Esophagus muscularis mucosa (tissue), 4 donors: ENCODE measurements at places on chromosomes 3 and 15. TPM values are rescaled to one million over a fixed set of nuclear protein-coding genes. Genes with fewer than 3 reads are reported as not detected.

GRCh38 chr3:126646674-126647073 lies 8.2 kb downstream of the TXNRD3 start:
- DNase-seq, result no peak

Gene TTC21A
- 8.6 TPM for total RNA-seq

- no peak for DNase-seq
Observed at GRCh38 chr3:186598108-186598784, 14.6 kb upstream of the AHSG start.

DNA sequence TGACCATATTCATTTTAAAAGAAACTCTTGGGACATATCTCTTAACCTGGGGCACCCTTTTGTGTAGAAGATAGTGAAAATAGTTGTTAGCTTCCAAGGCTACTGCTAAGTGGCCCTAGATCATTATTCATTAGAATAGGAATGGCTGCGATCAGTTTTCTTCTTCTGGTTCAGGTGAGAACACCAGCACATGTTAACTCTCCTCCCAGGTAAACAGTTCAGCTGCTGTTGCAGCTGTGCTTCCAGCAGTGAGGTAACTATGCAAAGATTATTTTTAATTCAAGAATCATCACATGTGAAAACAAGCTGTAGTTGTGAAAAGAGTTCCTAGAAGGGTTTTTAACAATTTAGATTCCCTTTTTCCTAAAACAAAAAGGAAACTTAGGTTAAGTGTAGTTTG lies 43.3 kb downstream of the ZPLD1 start:
- no peak for DNase-seq

- DNase-seq, result peak; percentile 68
Observed at GRCh38 chr15:60626051-60626450, 147.1 kb upstream of the ICE2 start.

DNA sequence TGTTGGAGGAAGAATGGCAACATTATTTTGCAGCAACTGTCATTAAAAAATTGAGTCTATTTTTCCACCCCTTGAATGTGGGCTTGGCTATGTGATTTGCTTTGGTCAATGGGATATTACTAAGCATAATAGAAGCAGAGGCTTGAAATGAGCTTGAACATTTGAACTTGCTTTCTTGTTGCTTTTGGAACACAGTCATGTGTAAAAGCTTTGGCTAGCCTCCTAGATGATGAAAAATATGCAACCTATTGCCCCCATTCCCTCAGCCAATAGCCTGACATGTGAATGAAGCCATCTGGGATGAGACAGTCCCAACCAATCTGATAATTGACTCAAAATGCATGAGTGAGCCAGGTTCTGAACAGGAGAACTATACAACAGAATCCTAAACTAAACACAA lies 78.4 kb downstream of the PLSCR2 start:
- DNase-seq, result no peak
